ENCODE measurements at places on chromosomes 16 and 17. TPM values are rescaled to one million over a fixed set of nuclear protein-coding genes. Genes with fewer than 3 reads are reported as not detected.

DNA sequence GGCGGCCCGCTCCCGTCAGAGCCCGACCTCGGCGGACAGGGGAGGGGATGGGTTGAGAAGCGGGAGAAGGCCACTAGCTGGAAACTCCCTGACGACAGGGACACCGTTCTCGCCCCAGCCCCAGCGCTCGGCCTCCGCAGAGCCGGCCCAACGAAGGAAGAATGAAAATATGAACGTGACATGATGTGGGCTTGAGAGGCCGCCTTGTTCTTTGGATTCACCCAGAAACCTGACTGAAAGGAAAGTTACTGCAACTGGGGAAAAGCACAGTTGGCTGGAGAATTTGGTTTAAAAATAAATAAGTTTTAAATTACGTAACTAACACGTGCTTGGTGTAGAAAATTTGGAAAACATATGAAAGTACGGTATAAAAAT lies 21.1 kb downstream of the NPTX1 start:
- DNase-seq = peak; percentile 41

DNA sequence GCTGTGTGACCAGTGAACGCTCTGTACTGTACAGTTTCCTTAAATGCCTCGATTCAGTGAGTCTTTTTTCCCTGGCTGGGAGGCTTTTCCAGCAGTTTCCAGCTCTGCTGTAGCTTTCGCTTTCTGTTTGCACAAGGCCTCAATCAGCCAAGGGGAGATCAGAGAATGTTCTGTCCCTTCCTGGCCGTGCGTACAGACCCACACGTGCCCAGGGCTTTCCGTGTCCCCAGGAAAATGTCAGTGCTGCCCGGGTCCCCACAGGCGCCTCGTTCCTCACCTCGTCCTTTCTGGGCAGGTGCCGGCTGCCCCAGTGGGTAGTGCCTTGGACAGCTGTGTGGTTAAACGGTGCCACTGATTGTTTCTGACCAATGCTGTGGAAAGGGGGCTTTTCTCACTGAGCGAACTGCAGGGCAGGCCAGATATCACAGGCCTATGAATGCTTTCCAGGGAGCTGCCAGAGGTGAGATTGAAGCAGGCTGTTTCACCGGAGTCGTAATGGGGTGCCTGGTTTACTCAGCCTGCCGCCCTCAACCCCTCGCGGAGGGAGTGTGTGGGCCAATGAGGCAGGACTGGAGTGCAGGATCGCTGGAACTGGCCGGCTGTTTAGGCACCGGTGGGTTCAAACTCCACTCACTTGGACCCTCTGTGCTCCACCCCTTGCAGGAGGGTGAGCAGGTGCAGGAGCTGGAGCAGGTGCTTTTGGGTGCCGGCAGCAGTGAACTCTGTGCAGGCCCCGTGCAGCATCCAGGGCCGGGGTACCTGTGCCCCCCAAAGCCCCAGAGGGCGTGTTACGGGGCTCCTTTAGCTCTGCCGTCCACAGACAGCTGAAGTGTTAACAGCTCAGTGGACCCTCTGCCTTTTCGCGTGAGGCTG lies 44.4 kb downstream of the ZNF778 start:
- DNase-seq = no peak

NTN1 gene
- total RNA-seq = 0.31 TPM

- no peak for DNase-seq
Observed at GRCh38 chr16:17724242-17724898, 253.6 kb upstream of the XYLT1 start.

GLIS2 gene
- 0.12 TPM for total RNA-seq

TBC1D3C gene
- not detected for total RNA-seq

DNA sequence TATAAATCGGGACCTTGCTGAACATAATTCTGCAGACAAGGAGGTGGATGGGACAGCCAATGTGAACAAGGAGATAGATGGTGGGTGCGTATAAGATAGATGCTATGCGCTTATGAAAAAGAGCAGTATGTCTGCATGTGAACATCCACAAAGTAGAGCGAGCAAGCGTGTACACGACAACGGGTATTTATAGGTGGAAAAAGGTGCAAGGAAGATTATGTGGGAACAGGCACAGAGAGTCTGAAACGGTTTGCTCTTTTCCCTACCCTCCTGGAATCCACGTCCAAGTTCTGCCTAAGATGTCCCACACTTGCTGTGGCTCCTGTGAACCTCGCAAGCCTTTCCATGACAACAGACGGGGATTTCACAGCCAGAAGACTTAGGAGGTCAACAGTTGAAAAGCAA lies 43.0 kb downstream of the SNX11 start:
- DNase-seq = no peak

- DNase-seq = no peak
Observed at GRCh38 chr16:86934581-86935375, 356.4 kb downstream of the FOXL1 start.

GRCh38 chr16:80580109-80580832 lies 39.5 kb downstream of the DYNLRB2 start:
- peak; percentile 90 for DNase-seq

GRCh38 chr16:10242916-10243315 lies 60.7 kb upstream of the GRIN2A start:
- DNase-seq = no peak

GRCh38 chr17:47844814-47845715 lies 4.0 kb upstream of the SCRN2 start:
- no peak for DNase-seq

RAB34 gene
- total RNA-seq = 12.3 TPM

- DNase-seq = peak; percentile 24
Observed at GRCh38 chr16:1929105-1929504, 10.9 kb upstream of the HS3ST6 start.

GRCh38 chr17:18179196-18179595 lies 4.4 kb upstream of the ALKBH5 start:
- no peak for DNase-seq

SPATA32 gene
- total RNA-seq = 0.12 TPM

GRCh38 chr17:69218986-69219385 lies 9.6 kb downstream of the ABCA10 start:
- DNase-seq = no peak

DNA sequence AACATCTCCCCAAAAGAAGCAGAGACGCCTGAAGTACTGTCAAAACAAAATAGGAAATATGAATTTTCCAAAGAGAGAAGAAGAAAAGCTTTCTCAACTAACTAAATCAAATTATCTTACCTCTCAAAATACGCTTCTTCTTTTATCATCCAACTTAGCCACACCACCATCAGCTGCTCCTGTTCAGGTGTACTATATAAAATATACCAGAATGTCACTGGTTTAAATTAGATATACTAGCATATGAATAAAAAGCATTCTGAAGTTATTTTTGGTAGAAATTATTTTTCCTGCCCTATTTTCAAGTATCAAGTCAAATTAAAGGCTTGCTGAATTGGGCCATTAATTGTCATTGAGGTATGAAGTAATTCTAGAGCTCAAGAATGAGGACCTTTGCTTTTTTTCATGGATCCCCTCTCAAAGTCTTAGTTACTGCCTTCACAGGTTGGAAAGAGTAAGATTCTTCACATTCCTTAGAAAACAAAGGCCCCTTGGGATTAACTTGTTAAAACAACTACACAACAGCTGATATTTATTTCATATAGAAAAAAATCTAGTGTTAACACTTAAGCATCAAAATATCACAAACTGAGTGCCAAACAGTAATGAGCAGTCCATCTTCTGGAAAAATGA lies 30.1 kb downstream of the INTS2 start:
- DNase-seq = no peak

DNA sequence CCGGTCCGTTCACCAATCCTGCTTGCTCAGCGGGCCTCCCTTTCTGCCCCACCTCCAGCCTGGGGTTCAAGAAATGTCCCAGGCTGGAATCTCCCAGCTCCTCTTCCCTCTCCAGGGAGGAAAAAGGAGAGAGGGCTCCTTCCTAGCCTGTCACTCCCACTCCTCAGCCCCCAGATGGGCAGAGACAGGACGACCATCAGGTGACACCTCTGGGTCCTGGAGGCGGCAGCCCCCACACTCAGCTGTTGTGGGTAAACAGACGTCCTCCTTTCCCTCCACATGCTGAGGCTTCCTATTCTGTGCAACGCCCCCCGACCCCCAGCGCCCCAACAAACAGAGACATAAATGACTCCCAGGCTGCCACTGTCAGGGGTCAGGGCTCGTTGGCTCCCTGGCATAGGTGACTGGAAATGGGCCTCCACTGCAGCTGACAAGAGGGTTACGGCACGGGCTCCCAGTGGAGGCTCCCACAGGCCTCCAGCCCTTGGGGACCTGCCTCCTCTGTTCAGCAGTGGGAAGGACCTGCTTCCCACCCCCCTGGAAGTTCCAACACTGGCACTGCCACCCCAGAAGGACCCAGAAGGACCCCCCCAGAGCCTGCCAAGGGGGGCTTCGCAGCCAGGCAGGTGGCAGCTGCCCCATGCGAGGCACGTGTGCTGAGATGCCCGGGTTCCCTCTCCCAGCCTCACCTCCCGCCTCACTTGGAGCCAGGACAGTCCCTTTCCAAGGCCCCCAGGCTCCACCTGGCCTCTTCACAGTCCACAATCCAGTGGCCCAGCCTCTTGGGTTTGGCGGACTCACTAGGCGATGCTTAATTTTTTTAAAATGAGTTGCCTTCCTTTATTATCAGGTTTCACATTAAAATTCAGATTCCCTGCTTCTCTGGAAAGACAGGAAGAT lies 232.3 kb downstream of the KATNIP start:
- DNase-seq = no peak

DNA sequence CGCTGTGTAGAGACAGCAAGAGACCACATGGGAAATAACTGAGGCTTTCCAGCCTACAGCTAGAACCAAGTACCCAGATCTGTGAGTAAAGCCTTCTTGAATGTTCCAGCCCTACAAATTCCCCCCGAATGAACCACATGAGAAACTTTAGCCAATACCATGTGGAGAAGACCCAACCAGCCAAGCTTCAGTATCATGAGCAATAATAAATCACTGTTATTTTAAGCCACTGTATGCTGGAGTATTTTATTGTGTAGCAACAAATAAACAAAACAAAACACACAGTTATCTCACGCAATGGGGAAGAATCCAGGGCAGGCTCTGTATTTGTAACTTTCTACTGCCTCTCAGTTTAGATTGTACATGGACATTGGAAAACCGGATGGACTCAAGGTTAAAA lies 426.2 kb downstream of the CDH11 start:
- no peak for DNase-seq

Measured in activated naive CD4-positive, alpha-beta T cell treated with anti-CD3 and anti-CD28 coated beads for 36 hours (primary cell).